ENCODE measurements at places on chromosomes 16 and 17.

DNA sequence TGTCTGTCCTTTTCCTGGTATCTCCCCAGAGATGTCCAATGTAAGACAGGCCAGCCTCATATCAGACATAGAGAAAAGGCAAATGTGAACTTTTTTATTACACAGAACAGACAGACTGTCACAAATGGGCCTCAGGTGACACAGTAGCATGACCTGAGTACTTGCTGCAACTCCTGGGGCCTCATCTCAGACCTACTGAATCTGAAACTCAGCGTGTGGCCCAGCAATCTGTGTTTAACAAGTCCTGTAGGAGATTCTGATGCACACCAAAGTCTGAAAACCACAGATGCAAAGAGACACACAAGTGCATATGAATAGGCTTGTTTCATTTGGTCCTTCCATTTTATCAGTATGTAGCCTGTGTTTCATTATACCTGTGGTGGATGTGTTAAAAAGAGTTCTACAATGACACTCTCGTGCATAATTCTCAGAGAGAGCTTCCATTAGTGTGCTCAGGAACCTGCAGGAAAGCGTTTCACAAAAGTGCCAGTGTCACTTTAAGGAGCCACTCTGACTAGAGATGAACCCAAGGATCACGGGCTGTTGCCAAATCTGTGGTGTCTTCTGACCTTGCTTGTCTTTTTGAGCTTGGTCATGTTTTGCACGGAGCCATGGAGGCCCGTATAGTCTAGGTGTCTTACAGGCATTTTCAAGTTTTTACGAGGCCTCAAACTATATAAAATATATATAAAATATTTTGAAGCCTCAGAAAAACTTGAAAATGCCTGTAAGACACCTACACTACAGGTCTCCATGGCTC lies 33.8 kb upstream of the NF1 start:
- DNase-seq = no peak

GRCh38 chr16:68229431-68230175 lies 6.3 kb downstream of the ESRP2 start:
- DNase-seq = peak; percentile 48

- no peak for DNase-seq
Observed at GRCh38 chr17:76071531-76072147, 678 bp downstream of the SRP68 start.

GRCh38 chr16:88790312-88791211 lies 5.5 kb upstream of the PIEZO1 start:
- DNase-seq = peak; percentile 92

GRCh38 chr17:74271281-74271680 lies 2.8 kb upstream of the DNAI2 start:
- peak; percentile 48 for DNase-seq

DNA sequence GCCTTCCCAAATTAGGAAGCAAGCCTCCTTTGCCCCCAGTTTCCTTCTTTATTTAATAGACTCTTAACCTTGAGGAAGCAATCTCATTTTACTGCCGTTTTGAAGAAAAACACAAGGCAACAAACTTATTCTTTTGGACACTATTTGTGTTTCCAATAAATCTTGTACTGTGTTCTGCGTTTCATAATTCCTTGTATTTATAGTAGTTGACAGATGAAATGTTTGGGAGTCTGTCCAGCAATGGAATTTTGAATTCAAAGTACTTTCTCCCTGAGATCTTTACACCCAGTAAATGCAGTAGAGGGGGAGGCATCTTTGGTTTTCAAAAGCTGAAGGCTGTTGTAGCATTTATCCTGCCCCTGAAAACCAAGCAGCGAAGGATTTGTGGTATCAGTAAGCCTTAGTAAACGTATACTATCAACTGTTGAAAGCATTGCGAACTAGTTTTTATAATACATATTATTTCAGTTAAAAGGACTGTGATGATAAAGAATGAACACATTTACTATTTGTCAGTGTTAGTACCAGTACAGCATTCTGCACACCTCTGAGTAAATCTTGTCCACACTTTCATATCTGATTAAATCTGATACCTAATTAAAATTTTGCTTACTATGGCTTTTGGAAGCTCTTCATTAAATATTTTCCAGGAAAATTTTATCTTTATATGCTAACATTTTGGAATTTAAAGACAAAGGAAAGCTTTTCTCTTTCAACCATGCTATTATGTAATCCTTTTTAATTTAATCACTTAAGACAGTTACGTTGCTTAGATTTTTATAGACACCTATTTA lies 83.1 kb downstream of the TNRC6C start:
- DNase-seq = no peak

GRCh38 chr17:19384723-19385391 lies 2.1 kb downstream of the MFAP4 start:
- peak; percentile 93 for DNase-seq

- peak; percentile 85 for DNase-seq
Observed at GRCh38 chr17:75270218-75270965, 639 bp downstream of the MIF4GD start.

GRCh38 chr17:39016193-39017153 lies 49.3 kb upstream of the FBXO47 start:
- DNase-seq = no peak

GRCh38 chr17:74343526-74344284 lies 17.7 kb downstream of the KIF19 start:
- DNase-seq = no peak

DNA sequence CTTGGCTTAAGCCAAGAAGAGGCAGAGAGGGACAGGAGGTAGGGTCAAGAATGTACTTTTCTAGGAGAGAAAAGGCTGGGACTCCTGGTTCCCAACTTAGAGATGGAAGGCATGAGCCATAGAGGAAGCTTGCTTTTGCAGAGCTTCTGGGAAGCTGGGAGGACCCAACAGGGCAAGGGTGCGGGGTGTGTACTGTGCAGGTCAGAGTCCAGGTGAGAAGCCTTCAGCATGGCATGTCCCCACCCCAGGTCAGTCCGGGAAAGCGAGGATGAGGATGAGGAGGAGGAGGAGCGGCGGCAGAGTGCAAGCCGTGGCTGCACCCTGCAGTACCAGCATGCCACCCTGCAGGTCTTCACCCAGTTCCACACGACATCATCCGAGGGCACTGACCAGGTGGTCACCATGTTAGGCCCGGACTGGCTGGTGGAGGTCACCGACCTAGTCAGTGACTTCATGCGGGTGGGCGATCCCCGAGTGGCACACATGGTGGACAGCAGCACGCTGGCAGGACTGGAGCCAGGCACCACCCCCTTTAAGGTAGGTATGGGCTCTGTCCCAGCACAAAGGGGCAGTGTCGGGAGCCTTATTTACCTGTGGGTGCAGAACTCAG lies 55.3 kb downstream of the TMEM132E start:
- DNase-seq = no peak

- peak; percentile 61 for DNase-seq
Observed at GRCh38 chr17:13597723-13598347, 3.9 kb downstream of the HS3ST3A1 start.

DNA sequence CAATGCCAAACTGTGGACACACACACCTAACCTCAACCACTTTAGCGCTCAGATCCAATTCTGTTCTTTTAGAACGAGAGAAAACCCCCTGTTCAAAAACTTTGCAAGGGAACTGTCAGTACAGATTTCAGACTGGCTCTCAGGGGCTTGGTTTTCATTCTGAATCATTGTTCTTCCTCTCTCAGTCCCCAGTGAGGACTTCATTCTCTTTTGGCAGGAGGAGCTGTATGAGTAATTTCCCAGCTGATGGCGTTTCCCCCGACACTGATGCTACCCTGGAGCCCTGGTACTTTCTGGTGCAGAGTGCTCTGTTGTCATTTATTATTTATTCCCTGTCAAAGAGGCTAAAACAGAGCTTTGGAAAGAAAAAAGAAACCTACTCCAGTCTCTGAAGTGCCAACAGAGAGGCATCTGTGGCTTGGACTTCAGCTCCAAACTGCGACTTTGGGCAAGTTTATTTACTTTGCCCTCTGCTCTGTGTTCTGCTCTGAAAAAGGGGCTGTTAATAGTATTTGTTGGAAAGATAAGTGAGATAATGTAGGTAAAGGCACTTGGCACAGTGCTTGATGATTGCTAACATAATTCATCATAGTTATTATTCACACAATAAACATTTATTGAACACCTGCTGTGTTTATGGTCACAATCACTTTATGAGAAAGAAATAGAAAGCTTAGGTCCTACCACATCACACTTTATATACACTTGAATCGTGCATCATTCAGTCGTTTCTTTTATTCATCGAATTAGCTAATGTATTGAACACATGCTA lies 28.3 kb downstream of the ETV4 start:
- DNase-seq = no peak

DNA sequence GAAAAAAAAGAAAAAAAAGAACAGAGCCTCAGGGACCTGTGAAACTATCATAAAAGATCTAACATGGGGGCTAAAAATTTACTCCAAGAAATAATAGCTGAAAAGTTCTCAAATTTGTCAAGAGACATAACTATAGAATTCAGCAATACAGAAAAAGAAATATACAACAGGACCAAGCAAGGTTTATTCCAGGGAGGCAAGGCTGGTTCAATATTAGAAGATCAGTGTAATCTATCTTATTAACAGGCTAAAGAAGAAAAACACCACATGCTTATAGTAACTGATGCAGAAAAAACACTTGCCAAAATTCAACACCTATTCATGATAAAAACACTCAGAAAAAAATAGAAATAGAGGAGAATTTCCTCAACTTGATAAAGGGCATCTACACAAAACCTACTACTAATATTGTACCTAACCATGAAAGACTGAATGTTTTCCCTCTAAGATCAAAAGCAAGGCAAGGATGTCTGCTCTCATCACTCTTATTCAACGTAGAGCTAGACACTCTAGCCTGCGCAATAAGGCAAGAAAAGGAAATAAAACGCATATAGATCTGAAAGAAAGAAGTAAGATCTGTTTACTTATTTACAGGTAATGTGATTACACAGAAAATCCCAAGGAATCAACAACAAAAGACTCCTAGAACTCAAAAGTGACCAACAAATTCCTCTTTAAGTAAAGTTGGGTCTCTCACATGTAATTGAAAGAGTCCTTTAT lies 1.2 kb upstream of the ACSM3 start:
- no peak for DNase-seq

- no peak for DNase-seq
Observed at GRCh38 chr17:47844814-47845715, 4.0 kb upstream of the SCRN2 start.

DNA sequence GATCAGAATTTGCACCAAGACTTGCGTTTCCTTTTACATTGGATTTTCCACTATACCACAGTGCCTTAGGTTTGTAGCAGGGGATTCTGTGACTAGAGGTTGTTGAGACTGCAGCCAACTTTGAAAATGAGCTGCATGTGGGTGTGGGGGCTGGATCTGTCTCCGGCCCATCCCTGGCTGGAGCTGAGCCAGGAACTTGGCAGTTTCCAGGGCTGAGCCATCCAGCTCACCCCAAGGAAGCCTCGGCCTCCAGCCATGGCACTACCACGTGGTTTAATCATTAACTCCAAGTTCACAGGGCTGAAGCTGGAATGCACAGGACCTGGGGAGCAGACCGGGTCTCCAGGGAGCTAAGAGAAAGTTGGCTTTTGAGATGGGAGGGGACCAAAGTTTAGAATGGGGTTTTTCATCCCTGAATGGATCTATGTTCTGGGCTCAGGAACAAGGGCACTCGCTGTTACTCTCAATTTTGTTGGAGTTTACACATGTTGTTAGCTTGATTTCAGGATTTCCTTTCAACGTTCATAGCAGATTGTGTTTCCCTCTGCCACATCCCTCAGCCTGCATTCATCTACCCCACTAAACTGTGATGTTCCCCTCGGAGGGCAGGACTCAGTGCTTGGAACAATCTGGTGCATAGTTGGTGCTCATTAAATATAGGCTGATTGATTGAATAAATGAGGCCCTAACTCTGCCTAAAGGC lies 42.3 kb upstream of the HNF1B start:
- DNase-seq = no peak

DNA sequence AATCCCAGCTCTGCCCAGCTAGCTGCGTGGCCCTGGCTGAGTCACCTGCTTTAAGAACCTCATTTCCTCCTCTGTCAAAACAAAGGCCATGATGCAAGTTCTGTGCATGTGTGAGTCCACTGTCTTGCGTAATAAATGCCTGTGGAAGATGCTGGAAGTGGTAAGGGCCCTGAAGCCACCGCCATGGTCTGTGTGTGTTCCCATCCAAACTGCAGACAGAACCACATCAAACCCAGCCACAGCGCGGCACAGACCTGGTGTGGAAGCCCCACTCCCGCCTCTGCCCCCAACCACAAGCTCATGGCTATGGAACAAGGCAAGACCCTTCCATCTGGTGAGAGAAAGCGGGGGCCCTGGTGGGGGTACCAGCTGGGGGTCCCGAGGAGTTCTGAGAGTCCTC lies 26.0 kb downstream of the NECAB2 start:
- peak; percentile 49 for DNase-seq

GRCh38 chr17:1724869-1725641 lies 551 bp downstream of the WDR81 start:
- DNase-seq = no peak

DNA sequence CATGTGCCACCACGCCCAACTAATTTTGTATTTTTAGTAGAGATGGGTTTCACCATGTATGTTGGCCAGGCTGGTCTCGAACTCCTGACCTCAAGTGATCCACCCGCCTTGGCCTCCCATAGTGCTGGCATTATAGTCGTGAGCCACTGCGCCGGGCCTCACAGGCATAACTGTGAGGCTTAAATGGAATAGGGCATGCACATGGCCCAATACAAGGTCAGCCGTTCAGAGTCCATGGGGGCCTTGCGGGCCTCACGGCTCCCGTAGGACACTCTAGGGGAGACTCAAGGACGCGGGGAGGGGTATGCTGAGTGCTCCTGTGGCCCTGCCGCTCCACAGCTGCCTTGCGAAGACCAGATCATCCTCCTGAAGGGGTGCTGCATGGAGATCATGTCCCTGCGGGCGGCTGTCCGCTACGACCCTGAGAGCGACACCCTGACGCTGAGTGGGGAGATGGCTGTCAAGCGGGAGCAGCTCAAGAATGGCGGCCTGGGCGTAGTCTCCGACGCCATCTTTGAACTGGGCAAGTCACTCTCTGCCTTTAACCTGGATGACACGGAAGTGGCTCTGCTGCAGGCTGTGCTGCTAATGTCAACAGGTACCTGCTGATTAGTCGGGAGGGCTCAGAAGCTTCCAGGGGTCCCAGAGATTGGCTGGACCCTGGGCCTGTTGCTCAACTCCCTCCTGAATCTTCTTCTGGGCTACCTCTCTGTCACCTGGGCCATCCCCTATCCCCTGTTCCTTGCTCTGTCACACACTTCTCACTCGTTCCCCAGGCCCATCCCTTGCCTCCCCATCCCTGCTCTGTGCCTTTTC lies 12.3 kb downstream of the NR1D1 start:
- DNase-seq = no peak

GRCh38 chr17:2598166-2598565 lies 4.7 kb downstream of the PAFAH1B1 start:
- DNase-seq = no peak

- no peak for DNase-seq
Observed at GRCh38 chr16:71929048-71929447, 33.7 kb downstream of the IST1 start.

- no peak for DNase-seq
Observed at GRCh38 chr17:48586355-48587258, 3.4 kb downstream of the HOXB3 start.

All from common myeloid progenitor, CD34-positive (primary cell).